ENCODE measurements at places on chromosomes 4 and X. TPM values are rescaled to one million over a fixed set of nuclear protein-coding genes. Genes with fewer than 3 reads are reported as not detected.

DNA sequence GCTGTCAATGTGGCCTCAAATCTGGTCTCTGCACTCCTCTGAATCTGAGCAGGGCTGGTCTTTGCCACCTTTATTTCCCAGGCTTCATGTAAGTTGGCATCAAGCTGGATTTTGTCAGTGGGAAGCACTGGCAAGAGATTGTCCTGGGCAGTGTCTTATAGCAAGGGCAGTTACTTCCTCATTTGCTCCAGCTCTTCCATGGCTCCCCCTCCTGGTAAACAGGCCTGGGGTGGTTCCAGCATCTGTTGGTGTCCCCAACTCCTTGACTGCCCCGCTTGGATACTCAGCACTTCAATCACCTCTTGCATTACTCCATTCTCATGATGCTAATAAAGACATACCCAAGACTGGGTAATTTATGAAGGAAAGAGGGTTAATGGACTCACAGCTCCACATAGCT is 15.0 kb upstream of the REST start:
- no peak for DNase-seq

GRCh38 chrX:107601759-107602158 is 26.6 kb upstream of the PRPS1 start:
- DNase-seq, result no peak

- no peak for DNase-seq
Observed at GRCh38 chrX:95884186-95884585, 800.5 kb upstream of the DIAPH2 start.

CCDC149 gene
- 14.2 TPM for total RNA-seq

GRCh38 chr4:72410158-72410557 is 158.9 kb downstream of the ADAMTS3 start:
- DNase-seq, result no peak

- DNase-seq, result no peak
Observed at GRCh38 chr4:55866973-55867574, 13.6 kb downstream of the EXOC1 start.

SOX3 gene
- not detected for total RNA-seq

FHDC1 gene
- 16.1 TPM for total RNA-seq

DNA sequence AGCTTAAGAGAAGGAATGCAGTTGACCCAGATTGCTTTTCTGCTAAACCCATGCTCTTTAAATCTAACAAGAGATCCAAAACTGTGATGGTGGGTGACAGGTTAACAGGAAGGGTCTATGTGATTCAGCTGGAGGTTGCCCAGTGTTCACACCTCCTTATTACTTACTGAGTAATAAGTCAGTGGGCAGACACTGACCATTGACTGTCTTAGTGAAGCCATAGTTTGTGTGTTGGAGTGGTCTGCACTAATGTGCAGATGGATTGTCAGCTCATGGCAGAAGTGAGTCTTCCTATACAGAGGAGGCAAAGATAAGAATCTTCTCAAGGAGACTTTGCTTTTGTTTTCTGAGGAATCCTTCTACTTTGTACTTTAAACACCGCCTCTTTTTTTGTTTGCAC is 15.2 kb upstream of the RUFY3 start:
- DNase-seq, result no peak

- peak; percentile 1 for DNase-seq
Observed at GRCh38 chrX:44042751-44043150, 69.6 kb upstream of the NDP start.

DNA sequence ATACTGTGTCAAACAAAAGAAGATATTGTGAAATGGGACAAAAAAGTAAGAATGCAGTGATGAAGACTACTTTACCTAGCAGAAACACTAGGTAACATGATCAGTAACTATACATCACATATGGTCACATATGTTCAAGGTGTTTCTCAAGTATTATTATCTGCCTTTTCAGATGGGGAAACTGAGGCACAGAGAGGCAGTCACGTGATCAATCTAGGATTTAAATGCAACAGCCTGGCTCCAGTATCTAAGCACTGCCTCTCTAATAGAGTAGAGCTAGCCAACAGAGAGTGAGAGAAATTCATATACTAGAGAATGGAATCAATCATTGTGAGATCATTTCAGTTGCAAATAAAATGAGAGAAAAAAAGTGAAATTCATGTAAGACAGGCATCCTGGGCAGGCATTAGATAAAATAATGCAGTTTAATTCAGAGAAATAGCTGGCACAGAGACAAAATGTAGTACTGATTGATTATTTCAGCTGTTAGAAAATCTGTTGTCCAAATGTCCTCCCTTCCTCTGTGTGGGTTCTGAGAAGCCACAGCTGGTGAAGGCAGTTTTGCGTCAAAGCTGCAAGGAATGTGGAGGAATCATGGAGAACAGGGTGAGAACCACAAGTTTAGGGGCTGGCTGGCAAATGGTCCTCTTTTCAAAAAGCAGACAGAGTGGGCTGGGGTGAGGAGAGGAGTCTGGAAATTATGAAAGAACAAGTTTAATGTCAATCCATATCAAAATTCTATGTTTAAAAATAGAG is 26.0 kb downstream of the SMIM43 start:
- DNase-seq, result no peak

XAGE2 gene
- total RNA-seq, result not detected

MOB1B gene
- total RNA-seq, result 22.3 TPM

UCHL1 gene
- total RNA-seq, result 11.1 TPM

PAGE5 gene
- total RNA-seq, result not detected

TCEAL6 gene
- 0.82 TPM for total RNA-seq

Data from mucosa of descending colon (tissue), 3 donors.